ENCODE measurements at places on chromosomes 7 and 10.

GRCh38 chr10:130546841-130547240 lies 410.6 kb downstream of the GLRX3 start:
- no peak for DNase-seq

DNA sequence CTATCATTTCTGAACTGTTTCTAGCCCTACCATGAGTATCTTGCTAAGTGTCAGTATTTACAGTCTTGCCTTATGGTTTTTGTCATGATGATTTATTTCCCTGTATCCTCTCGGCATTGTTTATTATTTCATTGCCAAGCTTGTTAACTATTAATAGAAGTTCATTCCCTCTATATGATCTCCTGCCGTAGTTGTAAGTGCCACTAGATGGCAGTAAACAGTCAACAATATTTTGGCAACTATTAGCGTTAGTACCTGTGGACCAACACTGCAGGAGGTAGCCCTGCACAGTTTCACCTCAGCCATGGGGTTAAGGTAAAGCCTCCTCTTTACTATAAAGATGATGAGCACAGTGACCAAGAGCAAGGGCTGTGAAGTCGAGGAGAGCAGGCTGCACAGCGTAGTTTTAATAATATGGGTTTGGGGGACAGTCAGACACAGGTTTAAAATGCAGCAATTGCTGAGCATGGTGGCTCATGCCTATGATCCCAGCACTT lies 26.1 kb upstream of the CCNJ start:
- no peak for DNase-seq

DNA sequence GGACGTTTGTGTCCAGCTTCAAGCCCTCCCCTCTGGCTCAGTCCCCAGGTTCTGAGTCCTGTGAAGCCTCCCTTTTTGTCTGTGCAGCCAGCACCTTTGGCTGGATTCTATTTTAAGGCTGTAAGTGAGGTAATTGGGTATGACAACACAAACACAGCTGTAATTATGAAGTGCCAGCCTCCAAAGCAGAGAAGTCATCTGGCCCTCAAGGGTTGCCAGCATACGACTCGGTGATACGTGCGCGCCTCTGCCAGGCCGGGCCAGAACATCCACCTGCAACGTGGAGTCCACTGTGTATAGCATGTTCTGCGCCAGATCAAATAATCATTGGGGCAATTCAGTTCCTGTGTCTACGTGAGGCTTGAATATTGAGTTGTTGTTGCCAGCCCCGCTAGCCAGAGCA lies 6.7 kb upstream of the FAM180A start:
- DNase-seq: no peak

- no peak for DNase-seq
Measured at GRCh38 chr10:119501690-119502089, 40.8 kb downstream of the RGS10 start.

- no peak for DNase-seq
Measured at GRCh38 chr10:60951272-60951724, 7.3 kb upstream of the RHOBTB1 start.

DNA sequence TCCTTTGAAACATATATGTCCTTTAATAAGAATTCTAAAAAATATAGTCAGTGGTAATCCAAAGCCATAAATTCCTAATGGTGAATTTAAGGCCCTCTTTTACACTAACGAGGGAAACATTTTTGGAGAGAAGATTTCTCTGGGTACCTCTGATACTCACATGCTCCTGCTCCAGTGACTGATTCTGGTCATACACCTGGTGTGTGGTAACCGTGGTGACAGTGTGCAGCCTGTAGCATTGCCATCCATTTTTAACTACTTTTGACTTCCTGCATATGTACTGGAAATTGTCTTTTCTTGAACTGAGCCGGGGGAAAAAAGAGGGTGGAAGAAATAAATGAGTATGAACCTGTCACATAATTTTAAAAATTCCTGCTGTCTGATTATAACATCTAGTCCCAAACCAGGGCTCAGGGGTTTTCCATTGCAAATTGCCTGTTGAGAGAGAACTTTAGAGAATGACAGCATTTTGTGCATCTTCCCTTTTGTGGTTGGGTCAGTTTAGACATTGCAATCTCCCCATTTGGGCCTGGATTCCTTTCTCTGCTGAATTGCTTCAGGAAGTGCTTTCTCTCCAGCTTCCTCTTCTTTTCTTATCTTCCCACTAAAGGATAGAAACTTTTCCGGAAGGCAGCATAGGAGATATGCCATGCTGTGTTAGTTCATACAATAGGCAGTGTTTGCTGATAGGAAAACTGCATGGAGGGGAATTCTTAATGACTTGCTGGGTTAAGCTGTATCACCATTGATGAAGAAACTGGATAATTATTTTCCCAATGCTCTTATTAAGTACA lies 125.5 kb downstream of the GRM3 start:
- DNase-seq: no peak

DNA sequence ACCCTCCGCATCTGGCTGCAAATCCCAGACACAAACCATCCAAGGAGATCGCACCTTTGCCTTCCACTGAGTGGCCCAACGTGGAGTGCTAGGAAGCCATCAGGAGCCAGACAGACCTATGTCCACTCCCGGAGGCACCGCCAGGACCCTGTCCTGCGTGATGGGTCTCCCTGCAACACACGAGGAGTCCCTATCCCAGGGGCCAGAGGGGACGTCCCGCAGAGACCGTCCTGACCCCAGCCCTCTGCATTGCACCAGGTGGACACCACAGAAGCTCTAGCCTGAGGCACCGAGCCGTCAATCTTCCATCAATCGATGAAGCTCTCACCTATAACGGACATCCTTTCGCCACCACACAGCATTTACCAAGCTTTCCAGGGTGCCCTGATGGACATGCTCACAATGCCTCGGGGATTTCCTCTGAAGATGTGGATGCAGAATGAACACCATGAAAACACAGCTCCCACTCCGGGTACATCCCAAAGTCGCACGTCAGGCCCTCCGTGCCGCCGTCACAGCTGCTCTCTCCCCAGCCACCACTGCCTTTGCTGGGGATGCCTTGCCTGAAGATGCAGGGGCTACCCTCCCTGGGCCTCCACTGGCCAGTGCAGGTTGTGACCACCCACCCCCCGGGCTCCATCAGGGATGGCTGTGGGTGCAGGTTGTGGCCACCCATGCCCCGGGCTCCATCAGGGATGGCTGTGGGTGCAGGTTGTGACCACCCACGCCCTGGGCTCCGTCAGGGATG lies 54.1 kb downstream of the PTPRN2 start:
- DNase-seq: no peak

GRCh38 chr10:62653254-62653653 lies 151.3 kb upstream of the ADO start:
- DNase-seq: no peak

GRCh38 chr7:39005036-39005435 lies 27.3 kb downstream of the POU6F2 start:
- DNase-seq: no peak

- DNase-seq: peak; percentile 57
Measured at GRCh38 chr10:118840071-118840775, 85.5 kb upstream of the CACUL1 start.

DNA sequence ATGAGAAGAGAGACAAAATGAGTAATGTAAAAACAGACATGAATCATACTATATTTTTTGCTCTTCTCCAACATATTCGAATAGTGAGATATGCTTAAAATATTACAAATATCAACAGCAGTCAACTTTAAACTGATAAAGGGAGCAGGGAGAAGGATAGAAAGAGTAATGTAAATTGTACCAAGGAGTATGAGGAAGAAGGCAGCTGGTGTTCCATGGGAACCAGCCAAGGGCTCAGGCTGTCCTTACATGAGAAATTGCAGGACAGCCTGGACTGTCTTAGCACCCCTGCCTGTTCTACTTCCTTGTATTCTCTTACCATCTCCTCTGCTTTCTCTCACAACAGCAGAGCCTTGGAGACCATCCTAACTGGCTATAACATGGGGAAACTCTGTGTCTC lies 128.7 kb downstream of the TSPAN12 start:
- no peak for DNase-seq

DNA sequence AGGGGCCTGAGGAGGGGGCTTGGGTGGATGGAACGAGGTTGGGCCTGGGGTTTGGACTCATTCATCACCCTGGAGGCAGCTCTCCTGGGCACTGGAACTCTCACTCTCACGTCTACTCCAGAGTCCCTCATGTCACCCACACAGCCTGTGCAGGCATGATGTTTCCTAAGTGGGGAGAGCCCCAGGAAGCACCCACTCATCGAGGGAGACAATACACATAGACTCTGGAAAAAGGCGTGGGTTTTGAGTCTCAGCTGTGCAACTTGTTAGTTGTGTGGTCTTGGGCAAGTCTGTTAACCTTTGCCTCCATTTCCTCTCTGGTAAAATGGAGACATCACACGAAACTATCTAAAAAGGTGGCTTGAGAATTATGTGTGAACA lies 25.9 kb upstream of the RBM20 start:
- DNase-seq: peak; percentile 28

DNA sequence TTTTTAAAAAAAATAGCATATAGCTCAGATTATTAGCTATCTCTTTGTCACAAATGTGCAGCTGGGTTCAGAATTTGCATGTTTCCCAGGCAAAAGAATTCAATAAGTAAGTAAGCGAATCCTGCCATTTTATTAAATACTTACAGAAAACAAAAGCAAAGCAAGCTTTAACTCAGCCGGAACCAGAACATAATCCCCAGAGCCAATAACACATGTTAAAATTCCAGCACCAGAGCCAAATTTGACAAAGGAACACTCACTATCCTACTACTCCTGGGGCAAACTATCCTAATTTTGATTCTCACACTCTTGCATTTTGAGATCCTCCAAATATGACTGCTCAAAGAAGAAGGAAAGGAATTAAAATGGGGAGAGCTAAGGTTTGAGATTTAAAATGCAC lies 32.6 kb downstream of the LRRTM3 start:
- no peak for DNase-seq

DNA sequence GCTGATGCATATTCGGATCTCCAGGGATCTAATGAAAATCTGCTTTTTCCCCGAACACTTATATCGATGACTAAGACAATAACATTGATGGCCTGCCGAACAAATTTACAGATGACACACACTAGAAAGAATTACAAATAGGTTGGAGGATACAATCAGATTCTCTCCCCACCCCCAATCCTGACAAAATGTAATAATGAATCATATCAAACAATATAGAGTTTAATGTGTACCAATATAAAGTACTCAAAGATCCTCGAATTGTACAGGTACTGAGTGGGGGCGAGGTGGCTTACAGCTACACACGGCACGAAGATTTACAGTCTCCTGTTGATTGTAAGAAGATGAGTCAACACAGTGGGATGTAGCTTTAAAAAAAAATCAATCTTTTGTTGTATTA lies 182.7 kb upstream of the MKLN1 start:
- DNase-seq: no peak

GRCh38 chr7:22821702-22822485 lies 755 bp downstream of the TOMM7 start:
- peak; percentile 5 for DNase-seq

DNA sequence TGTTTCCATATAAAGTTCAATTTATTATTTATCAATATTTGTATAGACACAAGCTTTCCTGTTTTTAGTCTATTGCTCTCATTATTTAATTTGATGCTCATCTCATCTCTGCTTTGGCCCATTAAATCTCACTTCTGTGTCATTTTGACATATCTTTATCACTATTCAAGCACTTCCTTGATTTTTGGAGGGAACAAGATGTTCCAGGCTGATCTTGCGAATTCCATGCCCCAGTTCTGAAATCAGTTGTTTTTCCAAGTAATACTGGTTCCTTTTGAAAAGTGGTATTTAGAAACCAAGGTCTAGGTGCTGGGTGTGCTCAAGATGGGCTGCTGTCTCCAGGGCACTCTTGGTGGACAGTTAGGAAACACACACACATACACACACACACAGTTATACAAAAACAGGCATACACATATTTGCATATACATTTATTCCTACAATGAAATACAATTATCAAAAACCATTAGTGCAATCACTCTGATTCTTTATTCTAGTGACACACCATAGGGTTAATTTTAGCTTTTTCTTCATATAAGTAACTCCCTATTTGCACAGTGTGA lies 4.4 kb upstream of the RBM33 start:
- DNase-seq: no peak

DNA sequence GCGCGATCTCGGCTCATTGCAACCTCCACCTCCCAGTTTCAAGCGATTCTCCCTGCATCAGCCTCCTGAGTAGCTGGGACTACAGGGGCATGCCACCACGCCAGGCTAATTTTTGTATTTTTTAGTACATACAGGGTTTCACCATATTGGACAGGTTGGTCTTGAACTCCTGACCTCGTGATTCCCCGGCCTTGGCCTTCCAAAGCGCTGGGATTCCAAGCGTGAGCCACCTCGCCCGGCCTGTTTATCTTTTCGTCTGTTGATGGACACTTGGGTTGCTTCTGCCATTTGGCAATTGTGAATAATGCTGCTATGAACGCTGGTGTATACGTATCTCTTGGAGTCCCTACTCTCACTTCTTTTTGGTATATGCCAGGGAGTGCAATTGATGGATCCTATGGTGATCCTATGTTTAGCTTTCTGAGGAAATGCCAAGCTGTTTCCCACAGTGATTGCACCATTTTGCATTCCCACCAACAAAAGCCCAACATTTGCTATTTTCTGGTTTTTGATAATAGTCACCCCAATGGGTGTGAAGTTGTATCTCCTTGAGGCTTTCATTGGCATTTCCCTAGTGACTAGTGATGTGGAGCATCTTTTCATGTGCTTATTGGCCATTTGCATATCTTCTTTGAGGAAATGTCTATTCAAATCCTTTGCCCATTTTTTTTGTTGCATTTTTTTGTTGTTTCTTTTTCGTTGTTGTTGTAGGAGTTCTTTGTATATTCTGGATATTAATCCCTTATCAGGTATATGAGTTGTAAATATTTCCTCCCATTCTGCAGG lies 3.5 kb downstream of the ANTXRL start:
- DNase-seq: no peak

DNA sequence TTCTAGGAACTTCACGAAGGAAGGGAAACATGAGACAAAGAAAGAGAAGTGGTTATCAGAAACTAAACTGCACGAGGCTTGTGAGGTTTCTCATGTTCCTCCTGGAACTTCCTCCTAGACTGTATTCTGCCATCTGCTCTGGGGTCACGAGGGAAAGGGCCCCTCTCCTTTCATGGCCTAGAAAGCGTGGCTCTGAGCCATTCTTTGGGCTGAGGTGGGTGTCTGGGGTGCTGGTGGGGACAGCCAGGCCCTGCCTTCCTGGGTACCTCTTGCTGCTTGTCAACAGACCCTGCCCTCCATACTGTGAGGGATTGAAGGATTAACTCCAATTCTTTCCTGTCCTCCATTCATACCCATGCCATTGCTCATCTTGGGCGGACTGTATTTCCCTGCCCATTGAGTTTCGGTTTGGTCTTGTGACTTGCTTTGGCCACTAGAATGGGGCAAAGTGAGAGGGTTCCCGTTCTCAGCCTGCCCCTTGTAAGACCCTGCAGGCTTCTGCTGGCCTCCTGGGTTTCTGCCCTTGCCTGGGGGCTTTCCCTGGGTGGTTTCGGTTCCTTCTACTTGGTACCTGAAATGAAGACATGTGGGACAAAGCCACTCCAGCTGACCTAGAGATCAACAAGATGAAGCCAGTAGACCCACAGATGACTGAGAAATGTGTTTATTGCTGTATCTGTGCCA lies 14.9 kb upstream of the GIMAP8 start:
- no peak for DNase-seq

DNA sequence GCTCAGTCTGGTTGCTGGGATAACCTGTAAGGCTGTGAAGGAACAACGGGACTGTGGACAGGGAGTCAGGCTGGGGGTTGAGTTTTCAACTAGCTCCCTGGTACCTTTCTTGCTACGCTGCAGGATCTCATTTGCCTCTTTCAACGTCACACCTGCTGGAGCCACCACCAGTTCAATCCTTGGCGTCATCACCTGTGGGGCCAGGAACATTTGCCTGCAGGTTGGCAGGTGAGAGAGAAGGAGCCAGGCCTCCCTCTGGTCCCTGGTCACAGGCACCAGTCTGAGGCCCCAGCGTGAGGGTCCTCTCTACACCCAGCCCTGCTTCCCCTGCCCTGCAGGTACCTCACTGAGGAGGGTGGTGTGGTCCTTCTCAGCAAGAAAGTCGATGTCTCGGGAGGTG lies 9.8 kb downstream of the IMPDH1 start:
- no peak for DNase-seq
